ENCODE measurements at places on chromosomes 1 and 21. TPM values are rescaled to one million over a fixed set of nuclear protein-coding genes. Genes with fewer than 3 reads are reported as not detected.
A peak's percentile ranks its signal among the peaks of the same experiment; 100 is the strongest.

DNA sequence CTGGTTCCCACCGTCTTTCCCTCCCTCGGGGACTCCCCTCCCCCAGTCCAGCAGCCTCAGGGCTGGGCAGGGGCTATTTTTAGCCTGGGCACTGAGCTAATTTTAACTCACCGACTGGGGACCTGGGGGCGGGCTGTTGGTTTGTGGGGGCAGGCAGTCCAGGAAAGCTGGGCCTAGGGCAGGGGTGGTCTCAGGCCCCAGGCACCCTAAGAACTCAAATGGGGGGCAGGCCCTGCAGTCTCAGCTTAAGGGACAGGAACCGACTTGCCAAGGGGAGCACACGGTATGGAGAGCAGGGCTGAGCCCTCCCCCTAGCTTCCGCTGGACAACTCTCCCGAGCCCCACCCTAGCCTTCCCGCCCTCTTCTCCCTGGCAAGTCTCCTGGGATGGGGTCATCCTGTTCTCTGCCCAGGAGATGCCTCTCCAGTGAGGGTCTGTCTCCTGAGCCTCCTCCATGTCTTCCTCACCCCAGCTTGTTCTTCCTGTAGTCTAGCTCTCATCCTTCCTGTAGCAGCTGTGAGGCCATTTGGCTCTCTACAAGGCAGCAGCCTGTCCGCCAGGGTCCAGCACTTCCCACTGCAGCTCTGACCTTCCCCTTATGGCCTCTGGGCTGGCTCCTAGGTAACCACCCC is 10.1 kb downstream of the MEF2D start:
- no peak for DNase-seq

The RORC gene
- total RNA-seq, result 51.4 TPM

The TDRKH gene
- 2.6 TPM for total RNA-seq

DNA sequence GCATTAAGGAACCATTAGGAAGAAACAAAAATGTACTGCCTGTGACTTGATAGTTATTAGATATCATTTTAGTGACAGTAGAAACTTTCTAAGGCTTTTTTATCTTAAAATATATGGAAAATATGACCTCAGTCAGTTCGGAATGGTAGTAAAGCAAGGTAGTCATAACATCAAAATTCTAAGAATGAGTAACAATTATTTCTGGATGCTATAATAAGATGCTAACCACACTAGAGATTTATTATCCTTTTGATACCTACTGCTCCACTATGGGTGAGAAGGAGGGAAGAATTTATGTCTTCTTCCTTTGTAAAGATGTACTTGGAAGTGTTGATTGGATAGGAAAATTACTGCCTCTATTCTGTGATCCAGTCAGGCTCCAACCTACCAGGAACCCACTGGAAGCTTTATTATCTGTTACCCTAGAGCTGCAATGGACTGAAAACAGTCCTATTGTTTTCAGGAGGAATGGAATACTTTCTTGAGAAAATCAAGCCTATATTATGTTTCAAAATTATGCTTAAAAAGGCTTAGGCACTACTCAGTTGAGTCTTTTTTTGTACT is 8.8 kb downstream of the FMN2 start:
- no peak for DNase-seq

The HFM1 gene
- 0.99 TPM for total RNA-seq

DNA sequence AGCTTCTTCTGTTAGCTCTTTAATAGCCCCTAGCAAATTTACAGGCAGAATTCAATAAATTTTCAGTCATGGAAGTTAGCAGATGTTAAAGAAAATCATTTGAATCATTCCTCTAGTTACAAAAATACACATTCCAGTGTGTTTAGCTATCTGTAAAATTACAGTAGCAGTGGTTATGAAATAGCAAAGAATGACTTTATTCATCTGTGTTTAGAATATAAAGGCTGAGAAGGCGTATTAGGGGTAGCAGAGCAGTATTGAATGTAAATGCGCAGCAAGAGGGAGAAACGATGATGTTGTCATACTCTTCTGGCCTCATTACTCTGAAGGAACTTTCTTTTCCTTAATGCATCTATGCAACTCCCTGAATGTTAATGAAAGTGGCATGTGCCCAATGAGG is 106.2 kb upstream of the CYYR1 start:
- no peak for DNase-seq

The PTPRC gene
- 9.9 TPM for total RNA-seq

DNA sequence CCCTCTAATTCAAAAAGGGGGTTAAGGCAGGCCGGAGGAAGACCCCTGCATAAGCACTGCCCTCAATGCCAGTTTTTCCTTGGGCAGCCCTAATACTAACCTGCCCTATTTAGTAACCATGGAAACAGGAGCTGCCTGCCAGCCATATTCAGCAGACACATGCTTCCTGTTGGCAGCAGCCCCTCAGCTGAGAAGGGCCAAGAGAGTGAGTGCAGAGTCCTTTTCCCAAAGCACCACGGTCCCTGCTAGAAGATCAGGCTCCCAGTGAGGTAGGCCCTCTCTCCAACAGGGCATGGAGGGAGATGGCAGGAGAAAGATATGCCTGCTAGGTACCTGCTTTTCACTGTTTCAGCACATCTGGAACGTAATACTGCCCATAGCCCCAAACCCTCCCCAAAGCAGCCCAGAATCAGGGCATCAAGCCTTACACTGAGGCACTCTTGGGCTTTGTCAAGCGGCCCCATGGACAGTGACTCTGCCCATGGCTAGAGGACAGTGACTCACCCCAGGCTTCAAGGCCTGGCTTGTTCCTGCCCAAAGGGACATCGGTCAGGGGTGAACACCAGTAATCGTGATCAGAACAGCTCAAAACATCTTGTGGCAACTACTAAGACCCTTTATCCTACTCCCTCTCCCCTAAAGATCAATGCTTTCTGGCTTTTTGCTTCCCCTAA is 64.5 kb downstream of the BCAR3 start:
- DNase-seq, result peak; percentile 87

- DNase-seq, result no peak
These were observed 37.6 kb downstream of the PUM1 start for GRCh38 chr1:31027693-31028526.

DNA sequence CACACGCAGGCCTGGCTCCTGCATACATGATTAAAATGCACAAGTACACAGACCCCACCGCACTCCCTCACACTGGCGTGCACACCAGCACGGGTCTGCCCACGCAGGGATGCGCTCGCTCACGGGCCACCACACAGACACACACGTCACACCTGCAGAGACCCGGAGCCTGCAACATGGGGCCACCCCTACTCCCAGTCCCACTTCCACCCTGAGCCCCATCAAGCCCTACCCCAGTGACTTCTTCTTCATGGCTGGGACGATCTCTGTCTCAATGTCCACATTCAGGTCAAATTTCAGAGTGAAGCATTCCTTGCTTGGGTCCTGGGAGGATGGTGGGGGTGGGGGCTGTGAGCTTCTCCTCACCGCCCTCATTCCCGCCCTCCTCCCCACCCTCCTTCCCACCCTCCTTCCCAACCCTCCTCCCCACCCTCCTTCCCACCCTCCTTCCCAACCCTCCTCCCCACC is 8.9 kb upstream of the TNFRSF25 start:
- DNase-seq, result no peak

- no peak for DNase-seq
These were observed 84.4 kb upstream of the CXADR start for GRCh38 chr21:17428484-17428869.

The RGS1 gene
- total RNA-seq, result 10.4 TPM

The CD1E gene
- total RNA-seq, result not detected

GRCh38 chr1:47578026-47578720 is 140.3 kb downstream of the FOXD2 start:
- no peak for DNase-seq

The REN gene
- total RNA-seq, result not detected

The S100A3 gene
- total RNA-seq, result not detected

- peak; percentile 93 for DNase-seq
These were observed at the start of gene NUAK2 for GRCh38 chr1:205321162-205321958. Gene NUAK2, minus strand, starts transcription at chr1:205321745. Its CDS starts 117 bp downstream, at chr1:205321628.

- no peak for DNase-seq
These were observed 250.2 kb upstream of the FGGY start for GRCh38 chr1:59046730-59047157.

- DNase-seq, result no peak
These were observed 21.6 kb downstream of the URB1 start for GRCh38 chr21:32370998-32371766.

The SPRR1A gene
- not detected for total RNA-seq

DNA sequence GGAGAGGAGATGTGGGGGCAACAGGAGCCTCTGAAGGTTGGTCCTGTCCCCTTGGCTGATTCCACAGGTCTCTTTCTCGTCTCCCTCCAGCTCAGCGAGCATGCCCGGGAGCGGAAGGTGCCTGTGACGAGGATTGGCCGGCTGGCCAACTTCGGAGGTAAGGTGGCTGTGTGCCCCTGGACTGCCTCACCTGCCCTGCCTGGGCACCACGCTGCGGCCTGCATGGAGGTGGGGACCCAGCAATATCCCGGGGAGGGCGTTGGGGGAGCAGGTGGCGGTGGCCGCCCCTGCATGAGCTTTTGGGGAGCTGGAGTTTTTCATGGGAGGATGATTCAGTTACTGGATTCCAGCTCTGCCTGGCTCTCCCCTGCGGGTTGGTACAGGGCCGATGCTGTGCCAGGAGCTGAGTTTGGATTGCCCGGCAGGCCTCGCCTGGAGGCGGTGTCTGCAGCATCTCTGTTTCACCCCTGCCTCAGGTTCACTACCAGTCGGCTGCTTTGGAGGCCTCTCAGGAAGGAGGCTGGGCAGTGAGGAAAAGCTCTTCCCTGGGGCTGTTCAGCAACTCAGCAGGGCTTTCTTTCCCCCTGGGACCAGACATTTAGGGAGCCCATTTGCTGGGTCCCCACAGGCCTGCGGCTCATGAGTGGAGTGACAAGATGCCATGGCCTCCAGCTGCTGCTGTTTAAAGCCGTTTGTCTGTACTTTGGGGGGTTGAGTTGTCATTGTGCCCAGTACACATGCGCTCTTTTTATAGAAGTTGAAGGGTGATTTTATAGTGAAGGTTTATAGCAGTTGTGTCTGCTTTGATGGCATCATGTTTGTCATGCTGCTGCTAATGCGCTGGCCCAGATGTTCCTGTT is 25.7 kb downstream of the COQ8A start:
- no peak for DNase-seq

The SPRR3 gene
- total RNA-seq, result not detected

- DNase-seq, result no peak
These were observed 15.1 kb upstream of the JUN start for GRCh38 chr1:58798910-58799442.

The NCMAP gene
- 9.9 TPM for total RNA-seq

The GLIS1 gene
- total RNA-seq, result 0.33 TPM

The F13B gene
- not detected for total RNA-seq

- DNase-seq, result no peak
These were observed 76.2 kb upstream of the VAMP3 start for GRCh38 chr1:7694600-7695496.

All from body of pancreas (tissue), 4 donors.